ENCODE measurements at places on chromosomes 2 and 18.

DNA sequence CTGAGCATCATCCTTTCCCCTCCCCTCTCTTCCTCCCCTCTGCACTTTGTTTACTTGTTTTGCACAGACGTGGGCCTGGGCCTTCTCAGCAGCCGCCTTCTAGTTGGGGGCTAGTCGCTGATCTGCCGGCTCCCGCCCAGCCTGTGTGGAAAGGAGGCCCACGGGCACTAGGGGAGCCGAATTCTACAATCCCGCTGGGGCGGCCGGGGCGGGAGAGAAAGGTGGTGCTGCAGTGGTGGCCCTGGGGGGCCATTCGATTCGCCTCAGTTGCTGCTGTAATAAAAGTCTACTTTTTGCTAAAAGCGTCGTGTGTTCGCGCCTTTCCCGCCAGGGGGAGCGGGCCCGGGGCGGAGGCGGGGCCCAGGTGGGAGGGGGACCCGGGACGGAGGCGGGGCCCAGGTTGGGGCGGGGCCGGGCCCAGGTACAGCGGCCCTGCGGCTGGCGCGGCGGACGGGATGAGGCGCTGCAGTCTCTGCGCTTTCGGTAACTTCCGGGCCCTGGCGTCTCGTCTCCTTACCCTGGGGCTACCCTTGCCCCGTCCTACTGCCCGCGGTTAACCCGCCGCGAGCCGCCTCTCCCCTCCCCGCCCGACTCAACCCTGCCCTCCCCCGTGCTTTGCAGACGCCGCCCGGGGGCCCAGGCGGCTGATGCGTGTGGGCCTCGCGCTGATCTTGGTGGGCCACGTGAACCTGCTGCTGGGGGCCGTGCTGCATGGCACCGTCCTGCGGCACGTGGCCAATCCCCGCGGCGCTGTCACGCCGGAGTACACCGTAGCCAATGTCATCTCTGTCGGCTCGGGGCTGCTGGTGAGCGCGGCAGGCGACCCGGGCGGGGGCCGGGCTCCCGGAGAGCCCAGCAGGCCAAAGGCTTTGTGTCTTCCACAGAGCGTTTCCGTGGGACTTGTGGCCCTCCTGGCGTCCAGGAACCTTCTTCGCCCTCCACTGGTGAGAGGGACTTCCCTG lies at the start of gene KRTCAP3:
TSS of gene KRTCAP3 (plus strand) at position 424 of the 962 bp plus-strand sequence. CDS start at position 456, 32 bp downstream.
- DNase-seq: no peak

- DNase-seq: no peak
Observed at GRCh38 chr2:186560254-186560653, 29.6 kb upstream of the ITGAV start.

DNA sequence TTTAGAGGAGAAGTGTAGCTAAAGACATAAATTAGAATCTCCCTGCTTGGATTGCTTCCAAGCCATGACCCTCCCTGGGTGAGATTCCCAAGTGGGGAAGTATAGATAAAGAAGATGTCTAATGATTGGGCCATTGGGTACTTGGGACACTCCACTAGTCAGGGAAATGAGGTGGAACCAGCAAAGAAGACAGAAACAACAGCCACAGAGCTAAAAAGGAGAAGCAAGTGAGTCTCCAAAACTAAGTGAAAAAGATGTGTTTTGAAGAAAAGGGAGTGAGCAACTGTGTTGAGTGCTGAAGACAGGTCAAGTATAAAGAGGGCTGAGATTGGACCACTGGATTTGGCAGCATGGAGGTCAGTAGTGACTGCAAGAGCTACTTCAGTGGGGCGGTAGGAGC lies 276.7 kb upstream of the STON1 start:
- DNase-seq: no peak

GRCh38 chr2:49837561-49838293 lies 683.4 kb upstream of the FSHR start:
- no peak for DNase-seq

- no peak for DNase-seq
Observed at GRCh38 chr18:27226556-27227075, 41.5 kb upstream of the CHST9 start.

DNA sequence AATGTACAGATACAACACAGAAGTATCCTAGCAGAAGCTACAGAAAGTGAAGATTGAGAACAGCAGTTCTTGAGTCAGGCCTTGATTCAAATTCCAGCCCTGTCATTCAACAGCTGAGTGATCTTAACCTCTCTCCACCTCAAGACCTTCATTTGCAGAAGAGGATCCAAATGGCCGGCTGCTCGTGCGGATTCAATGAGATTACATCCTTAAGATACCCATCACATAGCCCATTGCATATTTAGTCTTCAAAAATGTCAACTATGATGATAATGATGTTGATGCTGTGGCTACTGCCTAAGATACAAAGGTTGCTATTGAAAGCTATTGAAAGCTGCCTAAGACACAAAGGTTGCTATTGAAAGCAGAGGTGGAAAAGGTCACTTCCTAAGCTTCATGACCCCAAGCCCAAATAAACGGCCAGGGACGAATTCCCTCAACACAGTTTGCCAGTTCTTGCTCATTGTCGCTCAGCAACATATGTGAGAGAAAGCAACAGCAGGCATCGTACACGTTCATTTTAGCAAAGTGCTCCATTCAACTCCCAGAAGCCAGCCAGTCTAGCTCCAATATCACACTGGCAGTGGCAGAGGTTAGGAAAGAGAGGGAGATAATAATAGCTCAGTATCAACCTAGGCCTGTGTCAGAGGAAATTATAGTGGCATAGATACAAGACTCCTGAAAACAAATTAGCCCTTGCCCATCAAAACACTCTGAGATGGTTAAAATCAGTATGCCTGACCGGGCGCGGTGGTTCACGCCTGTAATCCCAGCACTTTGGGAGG lies 36.1 kb downstream of the MRPL35 start:
- no peak for DNase-seq

DNA sequence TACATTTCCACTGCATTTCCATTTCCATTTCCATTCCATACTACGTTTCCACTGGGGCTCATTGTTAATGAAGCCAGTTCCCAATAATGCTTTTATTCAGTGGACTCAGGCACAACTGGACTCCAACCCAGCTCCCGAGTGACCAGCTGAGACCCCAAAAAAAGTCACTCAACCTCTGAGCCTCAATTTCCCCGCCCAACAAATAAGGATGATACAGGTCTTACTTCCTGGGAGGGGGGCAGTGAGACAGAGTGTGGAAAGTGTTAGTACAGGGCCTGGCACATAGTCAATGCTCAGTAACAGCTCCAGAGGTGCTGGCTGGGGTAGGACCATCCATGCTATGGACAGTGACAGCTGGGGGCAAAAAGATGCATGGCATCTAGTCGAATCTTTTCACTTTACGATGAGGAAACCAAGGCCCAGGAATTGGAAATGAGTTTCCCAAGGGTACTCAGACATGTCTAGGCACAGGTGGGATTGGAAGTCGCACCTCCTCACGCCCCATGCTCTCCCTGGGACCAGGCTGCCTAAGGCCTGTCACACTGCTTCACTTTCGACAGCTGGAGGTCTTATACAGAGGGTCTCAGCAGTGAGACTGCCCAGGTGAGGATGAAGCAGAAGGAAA lies 226.5 kb downstream of the ANAPC1 start:
- no peak for DNase-seq

DNA sequence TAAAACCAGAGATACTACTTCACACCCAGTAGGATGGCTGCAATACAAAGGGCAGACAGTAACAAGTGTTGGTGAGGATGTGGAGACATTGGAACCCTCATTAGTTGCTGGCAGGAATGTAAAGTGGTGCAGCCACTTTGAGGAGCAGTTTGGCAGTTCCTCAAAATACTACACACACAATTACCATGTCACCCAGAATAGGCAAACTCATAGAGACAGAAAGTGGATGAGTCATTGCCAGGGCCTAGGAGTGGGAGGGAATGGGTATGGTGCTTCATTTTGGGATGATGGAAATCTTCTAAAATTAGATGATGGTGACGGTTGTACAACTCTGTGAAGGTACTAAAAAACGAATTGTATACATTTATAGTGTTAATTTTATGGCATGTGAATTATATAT lies 54.8 kb downstream of the ATP9B start:
- DNase-seq: no peak

DNA sequence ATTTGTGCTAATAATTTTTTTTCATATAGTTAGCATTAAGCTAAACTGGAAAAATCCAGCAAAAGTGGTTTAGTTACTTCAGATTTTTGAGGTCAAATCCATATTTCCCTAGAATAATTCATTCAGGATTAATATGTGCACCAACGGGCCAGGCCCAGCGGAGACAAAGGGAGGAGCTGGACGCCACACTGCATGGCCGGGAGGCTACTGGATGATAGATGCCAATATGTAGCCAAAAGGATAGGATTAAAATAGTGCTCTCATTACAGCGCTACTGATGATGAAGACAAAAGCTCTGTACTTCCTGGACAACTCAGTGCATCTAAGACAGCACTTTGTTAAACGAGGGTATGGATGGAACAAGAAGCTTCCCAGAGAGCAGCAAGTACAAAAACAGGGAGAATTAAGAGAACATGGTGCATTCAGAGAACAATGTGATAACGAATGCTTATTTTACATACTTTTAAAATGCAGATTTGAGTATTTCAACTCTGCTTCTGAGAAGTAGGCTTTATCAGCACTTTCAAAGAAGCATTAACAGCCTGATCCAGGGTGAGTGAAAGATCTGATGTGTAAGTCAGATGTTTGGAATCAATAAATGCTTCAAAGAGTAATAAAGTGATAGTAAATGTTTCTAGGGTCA lies 39.8 kb downstream of the PPP4R1 start:
- no peak for DNase-seq

GRCh38 chr18:35494251-35495220 lies 3.2 kb downstream of the INO80C start:
- DNase-seq: no peak

DNA sequence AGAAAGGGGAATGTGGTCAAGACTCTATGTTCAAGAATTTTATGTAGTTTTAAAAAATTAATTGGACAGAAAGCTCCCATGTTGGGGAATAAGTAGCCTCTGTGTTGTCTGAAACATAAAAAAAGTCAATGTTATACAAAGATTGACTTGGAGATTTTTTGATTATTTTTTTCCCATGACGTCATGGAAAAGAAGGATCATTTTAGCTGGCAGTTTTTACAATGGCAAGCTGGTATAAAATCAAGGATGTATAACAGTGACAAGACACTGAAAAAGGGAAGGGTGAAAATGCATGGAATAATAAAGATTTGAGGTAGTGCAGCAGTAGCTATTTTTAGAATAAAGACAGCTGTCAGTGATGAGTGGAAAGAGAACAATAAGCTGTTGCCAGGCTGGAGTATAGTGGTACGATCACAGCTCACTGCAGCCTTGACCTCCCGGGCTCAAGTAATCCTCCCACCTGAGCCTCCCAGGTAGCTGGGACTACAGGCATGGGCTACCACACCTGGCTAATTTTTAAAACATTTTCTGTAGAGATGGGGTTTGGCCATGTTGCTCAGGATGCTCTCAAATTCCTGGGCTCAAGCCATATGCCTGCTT lies 9.2 kb downstream of the SLC39A10 start:
- no peak for DNase-seq

- DNase-seq: no peak
Observed at GRCh38 chr2:230984393-230985220, 11.3 kb upstream of the SPATA3 start.

DNA sequence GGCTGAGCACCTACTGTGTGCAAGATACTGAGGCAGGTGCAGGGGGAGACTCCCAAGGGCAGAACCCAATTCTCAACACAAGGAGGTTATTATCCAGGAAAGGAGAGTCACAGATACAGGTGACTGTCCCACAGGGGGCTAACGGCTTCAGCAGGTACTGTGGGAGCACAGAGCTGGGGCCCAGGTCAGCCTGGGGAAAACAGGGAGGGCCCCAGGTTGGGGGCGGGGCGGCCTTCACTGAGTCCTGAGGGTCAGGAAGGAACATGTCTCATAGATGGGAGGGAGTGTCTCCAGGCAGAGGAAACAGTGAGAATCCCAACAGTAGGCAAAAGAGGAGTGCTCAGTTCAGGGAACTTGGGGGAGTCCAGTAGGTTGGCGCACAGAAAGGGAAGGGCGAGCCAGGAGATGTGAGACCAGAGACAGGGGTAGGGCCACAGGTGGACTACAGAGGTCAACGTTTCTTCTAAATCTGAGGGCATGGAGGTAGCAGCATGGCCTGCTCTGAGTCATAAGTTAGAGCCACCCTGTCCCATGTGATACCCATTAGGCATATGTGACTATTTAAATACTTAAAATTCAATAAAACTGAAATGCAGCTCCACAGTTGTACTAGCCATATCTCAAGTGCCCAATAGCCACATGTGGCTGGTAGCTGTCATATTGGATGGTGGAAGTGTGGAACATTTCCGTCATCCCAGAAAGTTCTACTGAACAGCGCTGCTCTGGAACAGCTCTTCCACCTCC lies 157.2 kb downstream of the TTC32 start:
- DNase-seq: no peak

GRCh38 chr18:23279931-23280330 lies 144.6 kb downstream of the CABLES1 start:
- DNase-seq: no peak

DNA sequence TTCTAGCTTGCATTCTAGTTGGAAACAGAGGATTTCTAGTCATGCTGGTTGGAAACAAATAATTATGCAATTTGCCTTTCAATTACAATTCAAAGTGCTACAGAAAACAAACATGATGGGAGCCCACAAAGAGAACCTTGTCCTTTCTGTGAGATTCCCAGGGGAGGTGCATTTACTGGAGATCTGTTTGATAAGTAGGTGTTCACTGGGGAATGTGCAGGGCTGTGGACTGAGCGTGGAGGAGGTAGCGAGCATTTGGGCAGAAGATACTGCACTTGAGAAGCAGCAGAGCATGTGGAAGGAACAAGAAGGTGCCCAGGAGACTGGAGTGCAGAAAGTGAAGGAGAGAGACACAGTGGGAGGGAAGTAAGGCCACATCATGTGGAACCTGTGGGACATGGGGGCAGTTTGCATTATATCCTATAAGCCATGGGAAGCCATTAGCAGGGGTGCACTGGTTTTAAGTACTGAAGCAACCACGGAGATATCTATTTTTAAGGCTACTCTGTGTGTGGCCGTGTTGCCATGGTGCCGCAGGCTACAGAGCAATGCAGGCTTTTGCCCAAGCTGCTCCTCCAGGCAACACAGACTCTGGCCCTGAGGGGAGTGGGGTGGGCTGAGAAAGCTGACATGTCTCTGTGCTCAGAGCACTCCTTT lies 154.0 kb downstream of the ANTXR1 start:
- no peak for DNase-seq

- no peak for DNase-seq
Observed at GRCh38 chr2:171617981-171618380, 69.3 kb upstream of the DYNC1I2 start.

GRCh38 chr2:39120521-39120770 lies 405 bp downstream of the SOS1 start:
- no peak for DNase-seq
